ENCODE measurements at places on chromosomes 3 and 15.

GRCh38 chr3:123749711-123750110, 134.4 kb downstream of the MYLK start:
- no peak for DNase-seq

- no peak for DNase-seq
Measured at GRCh38 chr3:23856286-23856685, 50.5 kb downstream of the UBE2E1 start.

- DNase-seq: no peak
Measured at GRCh38 chr3:12922306-12922705, 80.9 kb upstream of the RPL32 start.

DNA sequence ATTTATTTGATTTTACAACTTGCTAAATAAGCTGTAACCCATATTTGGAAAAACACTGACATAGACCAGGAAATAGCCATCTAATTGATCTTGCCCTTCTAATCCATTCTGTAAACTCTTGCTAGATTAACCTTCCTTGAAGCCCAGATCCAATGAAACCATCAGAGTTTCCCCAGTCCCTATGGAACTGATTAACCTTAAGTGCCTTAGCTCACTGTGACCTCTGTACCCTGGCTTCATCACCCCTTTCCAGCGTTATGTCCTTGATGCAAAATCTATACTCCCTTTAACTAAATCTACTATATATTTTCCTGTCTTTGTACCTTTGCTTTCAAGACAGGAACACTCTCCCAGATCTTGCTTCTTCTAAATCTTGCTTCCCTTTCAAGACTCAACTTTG, 42.9 kb upstream of the CADPS start:
- no peak for DNase-seq

DNA sequence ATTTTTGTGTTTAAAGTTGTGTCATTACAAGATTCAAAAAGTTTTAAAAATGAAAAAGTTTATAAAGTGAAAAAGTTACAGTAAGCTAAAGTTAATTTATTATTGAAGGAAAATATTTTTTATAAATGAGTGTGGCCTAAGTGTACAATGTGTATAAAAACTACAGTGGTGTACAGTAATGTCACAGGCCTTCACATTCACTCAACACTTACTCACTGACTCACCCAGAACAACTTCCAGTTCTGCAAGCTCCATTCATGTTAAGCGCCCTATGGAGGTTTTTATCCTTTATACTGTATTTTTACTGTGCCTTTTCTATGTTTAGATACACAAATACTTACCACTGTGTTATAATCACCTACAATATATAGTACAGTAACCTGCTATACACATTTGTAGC, 76.3 kb downstream of the DTWD1 start:
- DNase-seq: no peak

GRCh38 chr15:77622209-77622933, 10.3 kb downstream of the LINGO1 start:
- DNase-seq: no peak

- no peak for DNase-seq
Measured at GRCh38 chr3:149374793-149375500, 2.5 kb downstream of the TM4SF1 start.
